ENCODE measurements at places on chromosomes 12 and 14. TPM values are rescaled to one million over a fixed set of nuclear protein-coding genes. Genes with fewer than 3 reads are reported as not detected.

Gene KRT78
- total RNA-seq: not detected

Gene OASL
- total RNA-seq: 0.70 TPM

Gene GUCY2C
- not detected for total RNA-seq

Gene TEDC1
- total RNA-seq: 3.9 TPM

Gene GPR84
- total RNA-seq: not detected

Gene CDCA3
- total RNA-seq: 1.7 TPM

- H3K4me1 ChIP-seq: no peaks in the 10 kb centered on the region
- no peaks in the 10 kb centered on the region for H3K27me3 ChIP-seq
- no peak for DNase-seq
- no peak overlapping the region for H3K4me3 ChIP-seq
- no peaks in the 10 kb centered on the region for H3K36me3 ChIP-seq
- no peak overlapping the region for H3K27ac ChIP-seq
These were observed 152.3 kb upstream of the DAAM1 start for GRCh38 chr14:59036134-59036533.

GRCh38 chr14:55265197-55265596 lies 6.0 kb upstream of the FBXO34 start:
- no peak overlapping the region for H3K27ac ChIP-seq
- no peaks in the 10 kb centered on the region for H3K36me3 ChIP-seq
- H3K27me3 ChIP-seq: no peaks in the 10 kb centered on the region

DNA sequence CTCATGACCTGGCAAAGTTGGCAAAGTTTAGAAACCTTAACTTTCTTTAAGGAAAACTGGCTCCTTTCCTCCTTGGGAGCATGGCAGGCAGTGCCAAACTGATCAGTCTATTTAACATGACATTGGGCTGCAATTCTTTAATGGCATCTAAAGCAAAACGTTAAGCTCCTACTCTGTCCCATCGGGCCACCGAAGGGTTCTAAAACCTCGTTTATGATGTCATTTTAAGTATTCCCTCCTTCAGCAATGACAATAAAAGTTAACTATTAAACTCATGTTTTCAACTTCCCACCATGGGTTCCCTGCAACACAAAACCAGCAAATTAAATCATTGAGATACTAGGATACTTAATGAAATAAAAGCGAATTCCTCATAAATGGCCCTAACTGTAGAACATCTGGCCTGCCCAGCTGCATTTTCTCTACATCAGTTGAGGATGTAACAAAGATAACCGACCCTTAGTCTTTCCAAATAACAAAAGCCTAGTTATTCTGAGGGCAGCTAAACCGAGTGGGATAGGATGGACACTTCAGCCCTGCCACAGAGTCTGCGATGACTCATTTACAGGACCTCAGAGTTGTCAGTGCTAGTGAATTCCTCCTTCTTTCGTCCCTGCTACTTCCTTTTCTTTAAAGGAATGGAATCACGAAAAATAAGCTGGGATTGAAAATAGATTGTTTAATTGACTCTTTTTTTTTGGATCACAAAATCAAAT lies 34.5 kb upstream of the RIC8B start:
- peaks cover 12% of the 10 kb centered on the region for H3K4me1 ChIP-seq
- H3K27ac ChIP-seq: no peak overlapping the region
- no peaks in the 10 kb centered on the region for H3K36me3 ChIP-seq
- no peaks in the 10 kb centered on the region for H3K27me3 ChIP-seq
- DNase-seq: no peak
- no peak overlapping the region for H3K4me3 ChIP-seq

DNA sequence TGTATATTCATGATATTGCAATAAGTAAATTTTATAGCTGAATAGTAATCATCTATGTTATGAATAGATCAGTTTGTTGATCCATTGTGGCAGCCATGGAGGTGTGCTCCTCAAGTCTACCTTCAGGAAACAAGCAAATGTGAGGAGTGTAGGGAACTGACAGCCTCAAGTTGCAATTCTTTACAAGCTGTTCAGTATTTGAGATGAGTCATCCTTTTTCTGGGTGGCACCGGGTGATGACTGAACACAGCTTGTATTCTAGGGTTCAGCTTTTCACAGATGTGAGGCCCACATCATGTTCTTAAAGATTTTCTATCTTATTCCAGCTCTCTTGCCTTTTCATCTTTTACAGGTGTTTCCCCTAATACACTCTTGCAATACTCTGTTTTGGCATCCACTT lies 452.4 kb downstream of the KCNH5 start:
- H3K4me1 ChIP-seq: no peaks in the 10 kb centered on the region
- H3K4me3 ChIP-seq: no peak overlapping the region
- DNase-seq: no peak

DNA sequence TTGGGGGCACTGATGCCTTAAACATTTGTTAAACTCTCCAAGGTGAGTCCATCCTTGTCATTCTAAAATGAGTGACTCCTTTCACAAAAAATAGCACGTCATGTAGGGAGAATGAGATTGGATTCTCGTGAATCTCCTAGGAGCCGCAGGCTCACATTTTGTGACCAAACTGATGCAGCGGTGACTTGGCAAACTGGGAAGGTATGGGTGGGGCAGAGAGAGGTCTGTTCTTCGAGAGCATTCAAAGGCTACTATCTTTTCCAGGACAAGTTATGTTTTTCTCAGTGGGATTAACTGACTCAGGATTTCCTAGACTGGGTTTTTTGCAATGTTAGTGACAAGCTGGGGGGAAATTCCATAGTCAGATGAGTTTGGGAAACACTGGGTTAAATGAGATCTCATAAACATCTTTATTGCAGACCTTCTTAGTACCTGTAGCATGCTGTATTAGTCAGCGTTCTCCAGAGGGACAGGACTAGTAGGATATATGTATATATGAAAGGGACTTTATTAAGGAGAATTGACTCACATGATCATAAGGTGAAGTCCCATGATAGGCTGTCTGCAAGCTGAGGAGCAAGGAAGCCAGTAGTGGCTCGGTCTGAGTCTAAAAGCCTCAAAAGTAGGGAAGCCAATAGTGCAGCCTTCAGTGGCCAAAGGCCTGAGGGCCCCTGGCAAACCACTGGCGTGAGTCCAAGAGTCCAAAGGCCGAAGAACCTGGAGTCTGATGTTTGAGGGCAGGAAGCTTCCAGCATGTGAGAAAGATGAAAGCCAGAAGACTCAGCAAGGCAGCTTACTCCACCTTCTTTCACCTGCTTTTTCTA lies 61.0 kb downstream of the FOXN4 start:
- H3K4me1 ChIP-seq: no peaks in the 10 kb centered on the region
- no peaks in the 10 kb centered on the region for H3K27me3 ChIP-seq
- peaks cover 95% of the 10 kb centered on the region for H3K36me3 ChIP-seq
- no peak for DNase-seq
- no peak overlapping the region for H3K4me3 ChIP-seq
